KG1 (cell line): ENCODE measurements at places on chromosomes 11 and 22.

- no peak for DNase-seq
These were observed 22.8 kb upstream of the TEF start for GRCh38 chr22:41358927-41359326.

DNA sequence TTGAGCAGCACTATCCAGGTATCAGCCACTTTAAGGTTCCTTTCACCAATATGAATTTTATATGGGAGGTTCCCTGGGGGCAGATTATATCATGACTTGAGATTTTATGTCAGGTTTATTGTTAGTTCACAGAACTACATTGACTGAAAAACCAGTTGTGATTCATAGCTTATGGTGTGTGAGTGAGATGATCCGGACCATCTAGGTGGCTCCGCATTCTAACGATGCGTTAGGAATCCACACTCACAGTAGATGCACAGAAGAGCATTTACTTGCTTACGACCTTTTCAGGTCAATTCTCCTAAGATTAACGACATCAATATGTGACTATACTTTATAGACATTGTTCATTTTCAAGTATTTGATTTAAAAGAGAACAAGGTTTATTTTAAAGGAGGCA lies 984.3 kb upstream of the CCDC90B start:
- no peak for DNase-seq

GRCh38 chr11:122209619-122210366 lies 93.8 kb upstream of the BLID start:
- no peak for DNase-seq

DNA sequence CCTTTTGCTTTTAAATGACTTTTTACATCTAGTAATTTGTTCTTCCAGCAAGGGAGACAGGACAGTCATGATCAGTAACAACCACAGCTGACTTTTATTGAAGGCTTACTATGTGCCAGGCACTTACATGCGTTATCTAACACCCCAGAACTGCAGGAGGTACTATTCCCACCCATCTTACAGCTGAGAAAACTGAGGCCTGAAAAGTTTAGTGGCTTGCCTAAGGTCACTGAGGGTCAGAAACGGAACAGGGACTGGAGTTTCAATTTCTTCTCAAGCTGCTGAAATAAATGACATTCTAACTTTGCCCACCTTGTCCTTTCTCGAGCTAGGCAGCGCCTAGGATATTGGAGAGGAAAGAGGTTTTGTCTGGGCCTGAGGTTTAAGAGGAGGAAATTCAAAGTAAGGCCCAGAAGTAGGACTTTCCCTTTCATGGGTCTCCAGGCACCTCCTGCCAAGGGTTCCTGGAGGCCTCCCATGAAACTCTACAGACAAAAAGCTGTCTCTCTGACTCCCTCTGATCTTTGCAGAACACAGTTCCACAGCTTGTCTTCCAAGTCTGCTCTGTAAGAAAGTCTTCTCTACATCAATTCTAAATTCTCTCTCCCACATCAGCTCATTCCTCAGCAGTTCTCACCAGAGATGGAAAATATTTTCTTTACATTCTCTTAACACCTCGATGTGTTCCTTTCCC lies 102.2 kb downstream of the NAT10 start:
- DNase-seq = no peak

- DNase-seq = no peak
These were observed 6.4 kb downstream of the PPIL2 start for GRCh38 chr22:21672107-21672629.

DNA sequence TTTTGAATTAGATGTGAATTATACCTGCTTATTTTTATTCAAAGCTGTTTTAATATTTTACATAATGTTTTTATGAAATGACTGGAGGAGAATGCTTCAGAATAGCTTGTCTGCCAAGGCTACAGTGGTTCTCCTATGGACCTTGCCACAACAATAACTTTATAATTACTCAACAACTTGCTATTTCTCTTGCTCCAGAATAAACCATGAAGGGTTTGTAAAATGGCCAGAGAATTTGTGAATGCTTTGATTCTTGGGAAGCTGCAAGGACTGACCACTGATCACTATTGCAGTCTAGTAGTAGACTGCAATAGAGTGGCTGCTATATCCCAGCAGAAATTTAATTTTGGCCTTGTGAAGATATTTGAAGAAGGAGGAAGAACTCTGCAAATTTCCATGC lies 199.7 kb downstream of the FAT3 start:
- DNase-seq = no peak

DNA sequence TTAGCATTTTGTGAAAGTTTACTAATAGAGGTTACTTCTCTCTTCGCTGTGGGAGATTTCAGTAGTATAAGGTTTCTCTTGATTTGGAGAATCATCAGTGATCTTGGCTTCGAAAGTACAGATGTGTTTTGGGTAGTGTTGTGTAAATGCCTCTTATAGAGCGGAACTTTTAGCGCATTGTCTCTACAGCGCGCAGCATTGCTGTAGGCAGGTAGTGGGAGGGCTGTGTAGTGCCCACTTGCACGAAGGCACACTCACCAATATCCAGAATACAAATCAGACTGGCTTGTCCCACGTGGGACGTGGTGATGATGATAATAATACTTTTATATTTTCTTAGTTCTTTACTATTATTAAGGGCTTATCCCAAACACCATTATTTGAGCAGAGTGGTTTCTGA lies 51.4 kb downstream of the FAM83F start:
- no peak for DNase-seq

DNA sequence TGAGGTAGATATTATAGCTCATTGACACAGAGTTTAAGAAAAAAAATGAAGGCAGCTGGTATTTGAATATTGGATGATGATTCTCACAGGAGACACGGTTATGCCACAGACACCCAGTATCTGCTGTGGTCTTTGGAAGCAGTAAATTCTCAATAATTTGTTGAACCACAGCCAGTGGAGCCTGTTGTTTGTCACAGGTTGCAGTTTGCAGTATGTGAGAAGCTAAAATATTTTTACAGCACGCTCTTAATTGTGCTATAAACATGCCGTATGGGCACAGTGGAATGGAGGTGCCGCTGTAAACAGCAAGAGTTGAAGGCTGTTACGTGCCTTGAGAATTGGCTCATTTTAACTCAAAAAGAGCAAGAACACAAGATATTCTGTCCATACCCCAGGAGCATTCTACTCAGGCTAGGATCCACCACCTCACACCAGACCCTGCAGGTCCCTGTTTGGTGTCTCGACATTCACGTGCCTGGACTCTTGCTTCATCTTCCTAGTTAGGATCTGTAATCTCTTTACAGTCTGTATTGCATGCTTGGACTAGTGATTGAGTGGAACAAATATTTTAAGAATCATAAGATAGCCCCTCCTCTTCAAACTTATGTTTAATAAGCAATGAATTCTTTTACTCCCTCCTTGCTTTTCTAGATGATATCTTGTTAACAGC lies 94.7 kb upstream of the GAL start:
- no peak for DNase-seq

DNA sequence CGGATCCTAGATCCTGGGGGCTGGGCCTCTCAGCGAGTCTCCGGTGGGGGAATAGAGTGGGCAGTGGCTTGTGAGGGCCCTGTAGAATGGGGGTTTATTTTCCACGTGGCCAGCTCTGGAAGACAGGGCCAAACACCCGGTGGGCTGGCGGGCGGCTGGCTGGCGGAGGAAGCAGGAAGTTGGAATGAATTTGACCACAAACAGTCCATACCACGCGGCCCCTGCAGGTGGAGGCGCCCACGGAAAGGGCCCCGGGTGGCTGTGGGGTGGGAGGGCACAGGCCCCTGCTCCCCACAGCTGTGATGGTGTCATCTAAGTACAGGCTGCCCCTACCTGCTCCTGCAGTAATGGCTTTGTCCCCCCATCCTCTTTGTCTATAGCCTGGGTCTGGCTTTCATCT lies 15.1 kb downstream of the MCAT start:
- no peak for DNase-seq

- no peak for DNase-seq
These were observed 213.1 kb downstream of the INSC start for GRCh38 chr11:15327786-15328231.

DNA sequence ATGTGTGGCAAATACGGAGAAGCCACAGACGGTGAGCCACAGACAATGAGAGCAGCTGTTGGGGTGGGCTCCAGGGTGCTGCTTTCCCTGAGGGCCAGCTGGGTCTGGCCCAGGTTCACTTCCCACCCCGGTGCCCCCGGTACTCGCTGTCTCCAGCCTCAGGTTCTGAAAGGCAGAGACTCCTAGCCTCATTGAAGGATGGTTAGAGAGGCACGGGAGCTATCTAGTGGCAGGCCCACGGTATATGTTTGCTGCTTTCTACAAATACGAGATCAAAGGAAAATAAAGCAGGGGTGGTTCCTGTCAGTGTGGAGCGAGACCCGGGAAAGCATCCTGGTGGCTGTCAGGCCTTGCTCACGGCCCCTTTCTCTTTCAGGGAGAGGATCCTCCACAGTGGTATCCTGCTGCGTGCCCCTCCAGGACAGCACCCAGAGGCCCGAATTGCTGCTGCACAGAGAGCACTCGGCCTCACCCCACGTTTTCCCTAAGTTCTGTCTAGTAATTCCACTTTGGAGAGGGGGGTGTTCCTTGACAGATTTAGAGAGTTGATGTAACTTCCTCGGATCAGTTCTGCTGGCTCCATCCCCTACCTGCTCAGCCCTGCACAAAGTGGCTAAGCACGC lies 3.0 kb downstream of the TMEM80 start:
- DNase-seq = no peak

DNA sequence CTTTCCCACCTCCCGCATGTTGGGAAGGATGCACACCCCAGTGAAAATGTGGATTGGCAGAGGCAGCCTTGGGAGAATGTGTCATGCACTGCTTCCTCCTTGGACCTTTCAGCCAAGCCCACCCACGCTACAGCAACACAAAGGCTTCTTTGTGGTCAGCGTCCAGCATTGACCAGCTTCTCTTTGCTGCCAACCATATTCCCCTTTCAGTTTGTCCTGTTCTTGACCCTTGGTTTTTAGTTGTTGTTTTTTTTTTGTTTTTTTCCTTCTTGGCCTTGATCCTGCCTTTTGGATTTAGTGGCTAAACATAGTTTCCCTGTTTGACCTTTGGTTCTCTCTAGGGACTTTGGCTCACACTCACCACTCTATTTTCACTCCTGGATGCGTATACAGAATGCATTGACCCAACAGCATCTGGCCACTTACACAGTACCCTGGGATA lies 573.6 kb downstream of the INSC start:
- DNase-seq = no peak

- DNase-seq = no peak
These were observed 58.7 kb downstream of the GAS2 start for GRCh38 chr11:22725079-22725478.

DNA sequence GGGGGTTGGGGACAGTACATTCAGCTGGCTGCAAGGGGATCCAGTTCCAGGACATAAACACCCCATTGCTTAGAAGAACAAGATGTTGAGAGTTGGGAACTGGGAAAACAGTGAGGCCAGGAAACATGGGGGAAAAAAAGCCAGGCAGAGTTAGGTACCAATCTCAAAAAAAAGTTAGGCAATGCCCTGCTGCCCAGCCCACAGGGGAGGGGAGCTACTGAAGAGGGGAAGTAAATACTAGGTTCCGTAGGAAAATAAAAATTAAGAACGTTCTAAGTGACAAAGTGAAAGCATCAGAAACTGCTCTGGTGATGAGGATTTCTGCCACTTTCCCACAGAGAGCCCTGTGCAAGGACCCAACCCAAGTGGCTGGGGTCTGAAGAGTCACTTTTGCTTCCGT lies 12.0 kb downstream of the SPTBN2 start:
- no peak for DNase-seq

DNA sequence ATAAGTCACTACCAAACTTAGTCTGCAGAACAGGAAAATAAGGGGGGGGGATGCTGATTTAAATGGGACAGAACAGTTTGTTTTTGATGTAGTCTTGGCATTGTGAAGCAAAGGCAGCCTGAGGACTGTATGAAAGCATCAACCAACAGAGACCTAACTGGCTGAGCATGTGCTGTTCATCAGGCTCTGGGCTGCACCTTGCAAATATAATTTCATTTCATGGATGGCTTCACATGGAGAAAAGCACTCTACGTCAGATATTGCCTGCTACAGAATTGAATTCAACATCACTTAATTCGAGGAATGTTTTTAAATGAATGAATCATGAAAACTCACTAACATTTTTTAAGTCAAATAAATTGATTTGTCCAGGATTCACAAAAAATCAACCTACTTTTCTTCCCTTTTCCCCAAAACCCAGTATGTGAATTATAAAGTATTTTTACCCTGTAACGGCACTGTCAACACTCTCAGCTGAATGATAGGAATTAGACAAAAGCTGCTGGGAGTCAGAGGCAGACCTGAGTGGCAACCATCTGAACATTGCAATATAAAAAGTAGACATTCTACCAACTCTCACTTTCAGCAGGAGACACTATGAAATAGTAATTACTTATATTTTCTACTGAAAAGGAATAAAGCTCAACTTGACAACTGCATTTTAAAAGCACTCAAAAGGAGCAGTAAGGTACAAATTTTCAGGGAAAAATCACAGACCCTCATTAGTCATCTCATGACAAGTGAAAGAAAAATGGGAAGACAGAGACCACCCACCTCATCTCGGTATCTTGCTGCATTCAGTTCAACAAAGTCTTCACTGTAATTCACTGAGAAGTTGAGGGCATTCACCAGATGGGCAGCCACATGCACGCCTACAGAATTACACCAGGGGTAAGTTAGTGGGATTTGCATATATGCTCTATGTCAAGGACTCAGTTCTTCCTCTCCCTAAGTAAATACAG lies 47.5 kb downstream of the NOX4 start:
- DNase-seq = no peak

DNA sequence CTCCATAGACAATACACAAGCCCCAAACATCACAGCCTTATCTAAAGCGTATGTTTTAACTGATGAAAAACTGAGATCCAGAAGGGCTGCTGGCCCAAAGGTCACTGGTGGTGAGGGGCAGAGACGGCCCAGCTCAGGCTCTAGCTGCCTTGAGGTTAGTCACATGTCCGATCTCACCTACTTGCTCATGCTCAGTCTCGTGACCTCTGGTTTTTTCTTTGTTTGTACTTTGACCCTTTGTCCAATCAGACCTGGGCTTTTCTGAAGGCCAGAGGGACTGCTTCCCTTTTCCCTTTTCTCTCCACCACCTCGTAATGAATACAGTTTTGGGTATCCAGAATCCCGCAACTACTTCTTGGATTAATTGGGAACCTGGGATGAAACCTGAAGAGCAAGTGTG lies 28.6 kb downstream of the MMP20 start:
- no peak for DNase-seq

- no peak for DNase-seq
These were observed 1463.0 kb downstream of the FAM181B start for GRCh38 chr11:81270686-81271085.
